NCI-H1436 treated with DMSO at 0.1 percent for 48 hours (cell line): ENCODE measurements at places on chromosomes 6 and 20.

DNA sequence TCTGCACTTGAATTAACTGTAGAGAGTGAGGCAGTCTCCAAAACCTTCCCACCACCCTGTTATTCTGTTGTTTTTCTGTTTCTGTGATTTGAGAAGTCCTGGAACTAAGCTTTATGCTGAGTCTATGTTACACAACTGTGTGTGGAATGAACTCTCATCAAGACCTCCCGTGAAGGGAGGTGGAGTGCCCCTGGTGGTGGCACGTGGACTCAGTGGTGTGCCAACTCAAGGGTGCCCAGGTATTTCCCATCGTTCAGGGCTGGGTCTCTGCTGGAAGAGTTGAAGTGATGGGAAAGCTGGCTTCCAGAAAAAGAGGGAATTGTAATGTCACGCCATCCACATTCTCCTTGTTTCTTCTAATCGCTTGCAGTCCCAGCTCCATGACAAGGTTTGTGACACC lies 374.2 kb downstream of the SMOC2 start:
- DNase-seq: no peak

DNA sequence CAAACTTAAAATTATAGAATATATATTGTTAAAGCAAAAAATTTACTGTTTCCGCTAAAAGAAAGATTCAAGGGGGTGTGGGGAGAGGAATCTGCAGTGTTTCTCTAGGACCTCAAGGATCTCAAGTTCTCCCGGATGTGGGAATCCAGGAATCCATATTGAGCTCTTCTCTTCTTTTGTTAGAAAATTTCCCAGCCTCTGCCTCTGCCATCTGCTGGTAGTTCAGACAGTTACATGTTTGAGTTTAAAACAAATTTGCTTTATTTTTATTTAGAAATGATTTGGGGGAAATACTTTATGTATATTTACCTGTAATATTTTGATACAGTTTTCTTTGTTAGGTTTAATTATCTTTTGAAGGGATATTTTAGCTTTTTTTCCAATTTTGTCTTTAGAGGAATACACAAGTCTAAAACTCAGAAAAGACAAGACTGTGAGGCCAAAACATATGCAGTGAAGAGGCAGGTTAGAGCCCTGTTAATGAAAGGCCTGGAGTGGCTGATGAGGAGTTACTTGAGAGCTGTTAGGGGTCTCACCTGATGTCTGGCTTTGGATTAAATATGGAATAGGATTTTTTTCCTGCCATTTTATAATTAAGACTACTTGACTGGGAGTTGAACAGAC lies 268.8 kb downstream of the ARID1B start:
- no peak for DNase-seq

DNA sequence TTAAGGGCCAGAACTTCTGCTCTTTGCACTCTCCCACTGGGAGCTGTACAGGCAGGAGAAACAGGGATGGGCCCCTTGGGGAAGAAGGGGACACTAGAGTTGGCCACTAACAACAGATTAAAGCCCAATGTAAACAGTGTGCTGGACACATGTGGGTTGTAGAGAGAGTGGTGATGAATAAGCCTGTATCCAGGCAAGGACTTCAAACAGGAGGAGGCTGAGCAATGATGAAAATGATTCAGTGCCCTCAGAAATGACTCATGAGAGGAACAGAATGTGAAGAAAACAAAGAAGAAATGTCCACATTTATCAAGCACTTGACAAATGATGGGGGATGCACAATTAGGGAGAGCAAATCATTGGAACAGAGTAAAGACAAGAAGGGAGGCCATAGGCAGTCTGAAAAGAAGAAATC lies 242.3 kb downstream of the TBX18 start:
- no peak for DNase-seq

DNA sequence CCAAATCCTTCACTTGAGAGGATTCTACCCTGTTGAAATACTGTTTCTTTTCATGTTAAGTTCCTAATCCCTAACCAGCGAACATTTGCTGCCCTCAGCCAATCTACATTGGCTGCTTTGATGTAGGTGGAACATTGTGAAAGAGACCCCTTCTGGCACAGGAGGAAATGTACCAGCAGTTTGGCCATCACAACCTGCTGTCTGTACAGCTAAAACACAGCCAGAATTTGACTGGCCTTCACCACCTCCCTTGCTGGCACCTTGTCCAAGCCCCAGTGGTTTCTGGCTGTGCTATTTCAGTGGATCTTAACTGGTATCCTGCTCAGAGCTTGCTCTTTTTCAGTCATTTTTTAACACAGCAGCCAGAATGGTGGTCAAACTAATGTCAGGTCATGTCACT lies 202.1 kb upstream of the EPHA7 start:
- DNase-seq: no peak

- DNase-seq: no peak
Observed at GRCh38 chr6:53829698-53830221, 35.0 kb downstream of the LRRC1 start.

DNA sequence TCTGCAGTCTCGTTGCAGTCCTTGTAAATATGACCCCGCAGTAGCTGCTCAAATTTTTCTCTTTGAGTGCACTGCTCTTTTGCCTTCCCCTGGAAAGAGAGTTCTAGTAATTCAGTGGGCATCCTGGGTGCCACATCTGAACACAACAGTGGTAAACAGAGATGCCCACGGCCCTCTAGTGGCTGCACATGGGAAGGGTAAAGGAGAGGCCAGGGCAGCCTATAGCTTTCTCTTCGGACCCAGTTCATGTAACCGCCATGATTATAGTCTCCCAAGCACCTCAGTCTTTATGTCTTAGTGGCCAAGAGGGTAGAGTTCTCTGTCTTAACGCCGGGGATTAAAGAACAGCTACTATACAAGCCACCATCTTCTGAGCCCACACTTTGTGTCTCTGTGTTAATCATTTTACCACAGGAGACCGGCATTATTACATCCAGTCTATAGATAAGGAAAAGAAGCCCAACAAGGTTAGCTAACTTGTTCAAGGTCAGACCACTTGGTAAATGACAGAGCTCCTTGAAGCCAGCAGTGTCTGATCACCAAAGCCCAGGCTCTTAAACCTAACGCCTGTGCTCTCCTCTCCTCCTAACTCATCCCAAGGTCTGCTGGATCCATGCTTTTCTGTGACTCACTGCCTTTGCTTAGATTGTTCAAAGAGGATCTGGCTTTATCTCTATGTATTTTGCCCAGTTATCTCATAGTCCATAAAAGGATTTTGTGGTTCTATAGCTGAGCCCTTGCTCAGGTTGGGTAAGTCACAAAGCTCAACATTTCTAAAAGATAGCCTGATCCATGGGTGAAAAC lies 81.8 kb downstream of the ISM1 start:
- DNase-seq: no peak

DNA sequence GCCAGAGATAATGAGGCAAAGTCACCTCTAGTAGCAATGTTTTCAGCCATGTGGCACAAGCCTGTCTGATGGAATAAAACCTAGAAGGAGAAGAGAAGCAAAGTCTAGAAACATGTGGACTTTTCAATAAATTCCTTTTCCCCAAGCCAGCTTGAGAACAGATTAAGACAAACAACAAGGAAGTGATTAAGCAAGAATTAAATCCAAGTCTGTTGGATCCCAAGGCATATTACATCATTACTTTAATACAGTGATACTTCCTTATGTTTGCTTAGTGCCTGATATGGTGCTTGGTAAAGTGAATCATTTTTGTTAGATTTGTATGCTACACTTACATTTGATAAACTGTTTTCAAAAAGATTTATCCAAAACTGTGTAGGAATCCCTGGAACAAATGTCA lies 260.3 kb upstream of the FAM83B start:
- DNase-seq: no peak

DNA sequence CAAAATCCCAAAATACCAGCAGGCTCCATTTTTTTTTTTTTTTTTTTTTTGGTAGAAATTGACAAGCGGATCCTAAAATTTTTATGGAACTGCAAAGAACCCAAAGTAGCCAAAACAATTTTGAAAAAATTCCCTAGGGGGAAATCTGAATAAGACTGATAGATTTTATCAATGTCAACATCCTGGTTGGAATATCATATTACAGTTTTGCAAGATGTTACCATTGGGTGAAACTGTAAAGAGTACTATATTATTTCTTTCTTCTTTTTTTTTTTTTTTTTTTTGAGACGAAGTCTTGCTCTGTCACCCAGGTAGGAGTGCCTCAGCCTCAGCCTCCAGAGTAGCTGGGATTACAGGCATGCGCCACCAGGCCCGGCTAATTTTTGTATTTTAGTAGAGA lies 29.4 kb upstream of the BEND3 start:
- DNase-seq: no peak

- peak; percentile 49 for DNase-seq
Observed at GRCh38 chr6:20789162-20789561, 254.9 kb downstream of the CDKAL1 start.

- DNase-seq: no peak
Observed at GRCh38 chr6:84623956-84624680, 140.3 kb downstream of the TBX18 start.

DNA sequence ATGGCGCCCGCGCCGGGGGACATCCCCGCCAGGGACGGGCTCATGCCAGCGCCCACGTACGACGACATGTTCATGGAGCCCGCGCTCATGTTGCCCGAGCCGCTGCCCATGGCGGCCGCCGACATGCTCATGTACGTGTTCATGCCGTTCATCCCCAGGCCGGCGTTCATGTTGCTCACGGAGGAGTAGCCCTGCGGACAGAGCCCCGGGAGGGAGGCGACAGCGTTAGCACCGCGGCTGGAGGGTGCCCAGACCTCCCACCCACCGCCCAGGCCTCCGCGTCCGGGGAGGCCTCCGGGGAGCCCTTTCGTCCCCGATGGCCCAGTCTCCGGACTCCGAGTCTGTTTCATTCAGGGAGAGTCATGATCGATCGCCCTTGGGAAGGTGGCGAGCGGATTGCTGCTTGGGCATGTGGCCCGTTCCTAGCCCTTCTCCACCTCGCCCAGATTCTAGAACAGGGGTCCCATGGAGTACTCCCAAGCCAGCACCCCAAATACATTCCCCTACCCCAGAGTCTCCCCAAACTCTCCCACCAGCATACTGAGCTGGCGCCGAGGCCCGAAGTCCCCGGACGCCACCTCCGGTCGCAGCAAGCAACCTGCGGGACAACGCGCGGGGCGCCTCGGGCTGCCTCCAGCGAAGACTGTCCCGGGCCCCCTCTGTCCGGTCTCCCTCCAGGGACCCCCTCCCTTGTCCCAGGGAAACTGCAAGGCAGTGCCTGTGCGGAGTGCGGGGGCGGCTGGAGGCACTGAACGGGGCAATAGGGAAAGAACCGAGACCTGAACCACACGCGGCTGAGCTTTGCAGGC lies 1.2 kb downstream of the FOXA2 start:
- no peak for DNase-seq

- DNase-seq: no peak
Observed at GRCh38 chr6:150005761-150006651, 19.3 kb downstream of the RAET1L start.

DNA sequence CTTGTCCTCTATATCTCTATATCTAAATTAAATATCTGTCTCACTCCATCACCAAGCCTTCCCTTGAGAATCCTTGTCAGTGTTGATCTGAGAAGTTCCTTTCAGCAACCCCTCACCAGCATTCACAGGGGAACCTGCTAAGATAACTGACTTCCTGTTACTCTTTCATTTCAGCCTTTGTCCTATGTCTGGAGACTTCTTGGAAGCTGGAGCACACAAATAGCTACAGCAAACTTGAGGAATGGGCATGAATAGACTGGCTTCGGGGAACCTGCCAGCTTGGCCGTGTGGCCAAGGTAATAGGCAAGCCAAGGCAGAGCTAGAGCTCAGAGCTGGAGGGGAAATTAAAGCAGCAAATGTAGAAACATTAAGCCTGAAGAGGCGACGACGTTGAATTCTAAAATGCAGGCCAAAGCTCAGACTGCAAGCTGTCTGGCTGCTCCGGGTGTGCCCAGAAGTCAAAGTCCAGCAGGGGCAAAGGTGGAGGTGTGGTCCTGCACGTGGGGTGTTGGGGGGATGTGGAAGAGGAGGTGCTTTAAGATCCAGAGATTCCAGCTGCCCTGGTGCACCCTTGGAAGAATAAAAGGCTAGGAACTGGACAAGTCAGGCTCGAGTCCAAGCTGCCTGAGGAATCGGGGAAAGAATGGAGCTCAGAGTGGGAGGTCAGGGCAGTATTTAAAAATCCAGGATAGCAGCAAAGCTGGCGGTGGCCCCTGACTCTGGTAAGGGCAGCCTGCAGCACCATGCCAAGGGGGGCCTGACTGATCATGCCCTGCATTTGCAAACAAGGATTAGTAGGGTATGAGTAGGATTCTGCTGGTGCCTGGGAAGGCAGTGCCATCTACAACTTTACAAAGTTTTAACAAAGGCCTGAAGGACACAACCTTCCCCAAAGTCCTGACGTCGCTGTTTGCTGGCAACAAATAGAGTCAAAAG lies 185.0 kb upstream of the SGK1 start:
- no peak for DNase-seq

- DNase-seq: no peak
Observed at GRCh38 chr20:24116611-24117010, 128.0 kb upstream of the GGTLC1 start.

- DNase-seq: no peak
Observed at GRCh38 chr6:146065690-146066089, 36.8 kb downstream of the GRM1 start.

DNA sequence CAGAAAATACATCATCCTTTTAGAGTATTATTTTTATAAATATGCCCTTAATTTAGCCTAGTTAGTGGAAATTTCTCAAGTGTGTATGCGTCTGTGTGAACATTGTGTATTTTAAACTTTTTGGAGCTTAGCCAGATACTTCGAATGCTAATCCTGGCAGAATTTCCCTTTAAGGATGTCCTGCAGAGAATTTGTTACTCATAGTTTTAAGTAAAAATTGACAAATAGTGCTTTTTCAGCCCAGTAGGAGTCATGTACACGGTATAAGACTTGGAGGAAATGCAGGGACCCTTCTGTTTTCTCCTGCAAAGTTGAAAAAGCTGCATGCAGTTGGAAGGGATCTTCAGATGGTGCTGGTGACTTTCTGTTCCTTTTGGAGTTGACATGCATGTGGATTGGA lies at the start of gene FHL5:
FHL5 (plus strand) TSS at position 243 of the 400 bp plus-strand sequence. CDS start 40,486 bp downstream, outside the sequence.
- DNase-seq: no peak

GRCh38 chr20:63947638-63948456 lies 8.4 kb downstream of the UCKL1 start:
- DNase-seq: no peak

DNA sequence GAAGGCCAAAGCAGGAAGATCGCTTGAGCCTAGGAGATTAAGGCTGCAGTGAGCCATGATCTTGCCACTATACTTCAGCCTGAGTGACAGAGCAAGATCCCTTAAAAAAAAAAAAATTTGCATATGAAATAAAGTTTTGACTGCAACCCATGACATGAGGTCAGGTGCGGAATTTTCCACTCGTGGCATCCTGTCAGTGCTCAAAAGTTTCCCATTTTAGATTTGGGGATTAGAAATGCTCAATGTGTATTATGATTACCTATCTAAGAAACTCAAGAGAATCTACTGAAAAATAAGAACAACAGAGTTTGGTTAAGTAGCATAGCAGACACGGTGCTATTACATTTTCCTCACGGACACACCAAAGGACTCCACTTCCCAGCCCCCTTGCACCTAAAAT lies 11.7 kb downstream of the SLC23A2 start:
- no peak for DNase-seq

- DNase-seq: no peak
Observed at GRCh38 chr6:169490246-169490641, 211.6 kb downstream of the WDR27 start.

DNA sequence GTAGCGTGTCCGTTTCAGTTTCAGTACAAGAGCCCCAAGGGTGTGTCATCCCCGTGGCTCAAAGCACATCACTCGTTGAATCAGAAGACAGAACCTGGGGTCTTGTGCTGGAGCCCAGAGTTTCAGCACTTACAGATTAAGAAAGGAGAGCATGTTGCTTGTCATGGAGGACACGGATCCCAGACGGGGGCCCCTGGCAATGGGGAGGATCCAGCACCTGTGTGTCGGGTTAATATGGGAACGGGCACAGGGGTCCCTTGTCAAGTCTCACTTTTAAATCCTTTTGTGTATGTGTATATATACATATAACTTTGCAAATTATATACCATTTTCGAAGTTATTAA lies 23.4 kb downstream of the THBS2 start:
- no peak for DNase-seq
